ENCODE measurements at places on chromosomes 2 and 18.

DNA sequence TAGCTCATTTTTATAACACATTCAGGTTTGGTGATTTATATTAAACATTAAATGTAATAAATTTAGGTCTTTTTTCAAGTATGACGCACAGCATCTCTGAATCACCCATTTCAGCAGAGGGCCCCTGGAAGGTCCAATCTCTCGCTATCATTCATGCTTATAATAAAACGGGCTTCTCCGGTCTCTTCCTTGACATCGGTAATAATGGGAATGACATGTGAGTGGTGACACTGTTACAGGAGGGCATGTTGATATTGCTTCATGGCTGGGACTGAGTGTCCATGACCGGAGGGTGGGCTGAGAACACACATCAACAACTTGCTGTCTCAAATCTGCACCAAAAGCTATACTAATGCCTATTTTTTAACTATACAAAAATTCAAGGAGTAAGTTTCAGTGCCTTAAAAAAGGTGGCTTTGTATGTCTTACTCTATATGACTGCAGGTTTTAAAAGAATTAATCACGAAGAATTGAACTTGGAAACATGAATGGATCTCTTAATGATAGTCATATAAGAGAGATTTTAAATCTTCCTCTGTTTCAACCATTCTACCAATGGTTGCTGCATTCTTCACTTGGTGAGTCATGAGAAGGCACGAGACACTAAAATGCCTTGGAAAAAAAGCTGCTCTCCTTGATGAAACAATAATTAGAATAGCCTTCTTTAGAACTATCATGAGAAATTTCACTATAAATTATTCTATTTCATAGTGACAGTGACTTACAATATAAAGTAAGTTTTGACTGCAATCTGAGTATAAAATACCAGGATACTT lies 101.9 kb upstream of the NRP2 start:
- no peak for DNase-seq

- DNase-seq: no peak
These were observed 118.4 kb downstream of the SH3BP4 start for GRCh38 chr2:235070063-235070706.

DNA sequence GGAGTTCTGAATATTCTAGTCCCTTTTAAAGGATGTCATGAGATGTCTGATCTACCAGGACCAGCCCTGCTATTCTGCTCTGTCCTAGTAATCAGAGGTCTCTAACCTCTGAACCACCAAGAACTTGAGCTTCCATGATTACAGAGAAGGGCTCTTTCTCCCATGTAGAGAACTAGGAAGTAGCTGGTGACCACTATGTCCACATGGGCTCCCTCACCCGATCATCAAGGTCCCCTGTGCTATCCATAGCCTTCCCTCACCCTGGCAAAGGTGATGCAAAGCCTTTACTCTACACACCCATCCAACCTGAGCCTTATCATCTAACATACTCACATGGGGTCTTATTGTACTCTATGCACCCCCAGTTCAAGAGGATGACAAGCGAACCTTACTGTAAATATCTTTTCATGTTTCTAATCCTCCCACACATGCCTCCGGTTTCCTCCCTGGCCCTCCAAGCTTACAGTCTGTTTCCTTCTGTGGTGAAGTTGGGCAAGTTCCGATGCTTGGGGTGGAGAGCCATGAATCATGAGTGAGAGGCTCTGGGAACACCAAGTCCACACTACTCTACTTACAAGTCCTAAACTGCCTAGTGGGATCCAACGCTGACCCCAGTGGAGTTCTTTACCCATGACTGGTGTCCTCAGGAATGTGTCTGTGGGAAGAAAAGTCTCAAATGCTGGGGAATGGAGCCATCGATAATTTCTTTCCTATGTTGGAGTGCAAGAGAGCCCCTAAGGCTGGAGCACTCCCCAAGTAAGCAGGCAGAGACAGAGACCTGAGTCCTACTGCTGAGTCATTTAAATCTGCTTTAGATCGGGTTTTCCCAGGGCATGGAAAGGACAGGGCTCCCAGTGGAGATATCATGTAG lies 73.3 kb upstream of the KLF7 start:
- no peak for DNase-seq

DNA sequence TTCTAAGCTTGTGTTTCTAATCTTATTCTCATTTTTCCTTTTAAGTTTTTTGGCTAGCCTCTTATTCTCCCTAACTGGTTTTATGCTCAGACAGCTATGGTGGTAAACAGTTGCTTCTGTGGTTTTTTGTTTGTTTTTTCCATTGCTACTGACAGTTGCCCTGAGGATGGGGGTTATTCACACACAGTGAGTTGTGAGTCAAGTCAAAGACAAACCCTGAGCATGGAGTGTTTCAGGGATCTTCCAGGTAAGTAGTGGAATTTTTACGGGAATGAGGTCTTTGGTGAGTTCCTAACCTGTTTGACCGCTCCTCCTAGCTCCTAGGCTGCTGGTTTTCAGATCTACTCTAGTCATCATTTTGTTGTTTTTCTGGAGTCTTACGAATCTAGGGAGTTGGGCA lies 162.8 kb downstream of the ZNF407 start:
- no peak for DNase-seq

DNA sequence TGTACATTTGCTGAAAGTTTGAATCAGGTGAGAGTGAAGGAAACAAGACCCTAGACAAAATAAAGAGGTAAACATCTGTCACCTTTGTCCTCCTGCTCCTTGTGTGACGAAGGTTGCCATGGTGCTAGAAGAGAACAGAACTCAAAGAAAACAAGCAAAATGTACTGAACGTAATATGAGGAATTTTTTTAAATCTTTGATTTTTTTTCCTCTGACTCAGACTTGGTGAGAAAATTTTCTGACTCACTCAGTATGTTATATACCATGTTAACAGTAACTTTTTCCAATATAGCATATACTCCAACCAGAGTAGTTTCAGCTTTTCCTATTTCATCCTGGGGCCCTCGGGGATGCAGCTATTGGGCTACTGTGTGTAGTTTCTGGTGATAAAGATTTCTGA lies 2114.6 kb upstream of the PIK3C3 start:
- DNase-seq: no peak

DNA sequence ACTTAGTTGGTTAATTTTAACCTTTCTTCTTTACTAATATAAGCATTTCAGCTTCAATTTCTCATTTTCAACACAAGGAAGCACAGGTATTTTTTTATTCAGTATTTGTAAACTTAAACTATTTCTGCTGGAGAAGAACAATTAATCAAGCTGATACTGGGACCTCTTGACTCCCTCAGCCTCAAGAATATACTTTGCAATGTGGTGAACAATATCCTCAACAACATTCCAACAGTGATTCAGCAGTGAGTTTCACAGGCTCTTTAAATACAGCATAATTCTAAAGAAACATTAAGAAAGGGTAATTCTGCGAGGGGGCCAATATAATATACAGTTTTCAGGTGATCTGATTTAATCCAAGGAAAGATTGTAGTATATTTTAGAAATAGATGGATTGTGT lies 10.0 kb downstream of the RAPGEF4 start:
- no peak for DNase-seq

DNA sequence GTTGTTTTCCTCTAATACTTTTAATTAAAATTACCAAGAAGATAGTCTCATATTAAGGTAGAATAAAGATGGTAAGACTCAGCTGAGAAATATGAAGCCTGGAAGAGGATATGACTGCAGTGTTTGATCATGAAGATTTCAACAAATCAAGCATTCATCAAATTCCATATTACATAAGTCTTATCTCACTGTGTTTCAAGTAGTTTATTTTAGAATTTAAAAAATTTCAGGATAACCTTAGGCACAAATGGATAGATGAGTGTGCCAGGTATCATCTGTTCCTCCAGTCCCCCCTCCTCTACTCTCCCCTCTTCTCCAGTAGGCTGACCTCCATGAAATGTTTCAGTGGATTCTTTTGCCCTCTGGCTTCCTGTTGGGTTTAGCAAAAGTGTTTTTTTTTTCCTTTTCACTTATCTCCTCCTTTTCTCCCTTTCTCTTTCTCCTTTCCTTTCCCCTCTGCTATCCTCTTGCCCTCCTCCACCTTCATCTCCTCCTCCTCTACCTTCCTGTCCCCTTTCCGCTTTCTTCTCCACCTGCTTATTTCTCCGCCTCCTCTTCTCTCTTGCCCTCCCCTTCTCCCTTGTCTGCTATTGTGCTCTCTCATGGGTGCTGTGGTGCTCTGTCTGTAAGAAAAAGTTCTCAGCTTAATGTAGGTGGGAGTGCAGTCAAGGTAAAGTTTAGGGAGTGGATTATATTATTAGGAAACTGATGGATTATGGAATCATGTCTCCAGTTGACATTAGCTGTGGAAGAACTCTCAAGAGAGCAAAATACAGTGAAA lies 72.8 kb downstream of the ABI2 start:
- no peak for DNase-seq

GRCh38 chr2:196131384-196131937 lies 39.9 kb downstream of the STK17B start:
- DNase-seq: peak; percentile 44

GRCh38 chr2:237185553-237185925 lies 99.8 kb downstream of the COPS8 start:
- no peak for DNase-seq

DNA sequence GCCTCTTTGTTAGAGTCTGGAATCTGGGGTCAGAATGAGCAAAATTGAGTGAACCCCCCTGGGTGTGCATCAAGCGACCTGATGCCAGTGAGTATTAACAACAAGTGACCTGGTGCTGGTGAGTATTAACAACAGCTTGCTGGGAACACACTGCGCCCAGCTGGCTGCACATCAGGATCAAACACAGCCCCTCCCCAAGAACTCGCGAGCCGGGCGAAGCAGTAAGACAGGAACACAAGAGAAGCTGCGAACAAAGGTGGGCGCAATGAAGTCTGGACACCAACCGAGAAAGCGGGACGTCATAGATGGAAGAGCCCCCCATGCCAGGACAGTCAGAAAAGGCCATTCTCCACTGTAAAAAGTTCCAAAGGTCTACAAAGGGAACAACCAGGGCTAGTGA lies 34.3 kb downstream of the CRACDL start:
- no peak for DNase-seq

DNA sequence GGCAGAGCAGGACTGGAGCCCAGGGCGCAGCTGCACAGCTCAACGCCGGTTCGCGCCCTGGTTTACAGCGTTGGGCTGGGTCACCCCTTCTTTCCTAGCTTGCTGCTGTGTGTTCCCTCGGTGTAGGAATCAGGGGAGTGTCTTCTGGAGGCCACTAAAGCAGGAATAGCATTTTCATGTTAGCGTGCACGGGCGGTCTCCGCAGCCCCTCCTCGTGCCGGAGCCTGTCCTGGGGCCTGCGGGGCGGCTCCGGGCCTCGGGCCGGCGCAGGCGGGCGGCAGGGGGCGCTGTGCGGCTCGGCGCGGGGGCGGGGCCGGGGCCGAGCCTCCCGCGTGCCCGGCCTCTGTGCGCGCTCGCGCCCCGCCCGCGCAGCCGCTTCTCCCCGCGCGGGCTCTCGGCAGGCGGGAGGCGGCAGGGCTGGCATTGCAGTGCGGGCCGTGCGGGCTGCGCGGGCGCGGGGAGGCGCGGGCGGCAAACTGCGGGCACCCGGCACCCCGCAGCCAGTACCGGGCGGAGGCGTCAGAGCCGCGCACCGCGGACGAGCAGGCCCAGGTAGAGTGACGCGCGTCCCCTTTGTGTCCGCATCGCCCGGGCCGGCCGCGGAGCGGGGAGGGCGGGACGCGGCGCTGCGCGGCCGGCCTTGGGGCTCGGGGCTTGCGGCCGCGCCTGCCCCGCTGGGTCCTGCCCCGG lies at the start of gene RNF144A:
RNF144A (plus strand) TSS at position 342 of the 690 bp plus-strand sequence. CDS start 79,515 bp downstream, outside the sequence.
- DNase-seq: peak; percentile 51

DNA sequence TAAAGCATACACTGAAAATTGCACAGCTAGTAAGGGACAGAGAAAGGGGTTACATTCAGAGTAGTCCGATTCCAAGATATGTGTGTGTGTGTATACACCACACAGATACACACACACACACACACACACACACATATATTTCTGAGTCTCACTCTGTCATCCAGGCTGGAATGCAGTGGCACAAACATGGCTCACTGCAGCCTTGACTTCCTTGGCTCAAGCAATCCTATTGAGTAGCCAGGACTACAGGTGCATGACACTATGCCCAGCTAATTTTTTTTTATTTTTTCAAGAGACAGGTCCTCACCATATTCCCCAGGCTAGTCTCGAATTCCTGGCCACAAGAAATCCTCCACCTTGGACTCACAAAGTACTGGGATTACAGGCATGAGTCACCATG lies 68.1 kb upstream of the ITPRID2 start:
- DNase-seq: no peak

GRCh38 chr2:2016651-2017311 lies 272.5 kb upstream of the PXDN start:
- no peak for DNase-seq

GRCh38 chr2:127841466-127842178 lies 16.3 kb downstream of the POLR2D start:
- no peak for DNase-seq

GRCh38 chr18:62918361-62918760 lies 203.0 kb downstream of the PHLPP1 start:
- no peak for DNase-seq

GRCh38 chr2:85312404-85312803 lies 15.4 kb downstream of the TGOLN2 start:
- no peak for DNase-seq

DNA sequence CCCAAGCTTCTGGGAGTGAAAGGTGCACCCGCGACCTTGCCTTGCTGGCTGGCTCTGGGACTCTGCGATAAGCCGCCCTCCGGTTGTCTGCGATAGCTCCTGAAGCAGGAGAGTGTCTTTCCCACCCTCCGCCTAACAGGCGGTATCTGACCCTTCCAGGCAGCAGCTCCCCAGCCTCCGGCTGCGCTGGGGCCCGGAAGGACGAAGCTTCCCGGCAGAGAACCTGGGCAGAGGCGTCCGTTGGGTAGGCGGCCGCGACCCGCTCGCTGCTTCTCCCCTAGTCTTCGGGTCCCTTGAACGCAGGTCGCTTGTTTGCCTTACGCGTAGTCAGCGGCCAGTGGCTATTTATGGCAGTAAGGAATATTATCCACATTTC lies 446 bp upstream of the RHBDD1 start:
- no peak for DNase-seq

DNA sequence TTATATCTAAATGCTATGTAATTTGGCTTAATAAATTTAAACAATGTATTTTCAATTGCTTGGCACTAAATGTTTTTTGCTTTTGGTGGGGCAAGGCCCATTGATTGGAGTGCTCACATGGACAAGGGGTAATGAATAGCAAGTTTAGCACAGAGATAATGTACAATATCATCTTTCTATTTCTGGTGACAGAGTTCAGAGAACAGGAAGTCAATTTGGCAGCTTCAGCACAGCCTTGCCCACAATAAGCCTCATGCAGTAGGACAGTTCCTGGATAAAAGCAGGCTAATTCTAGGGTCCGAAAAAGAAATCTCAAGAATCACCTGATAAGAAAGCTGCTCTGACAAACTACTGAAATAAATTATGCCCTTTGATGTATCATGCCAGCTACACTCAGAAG lies 443.9 kb upstream of the FSHR start:
- no peak for DNase-seq

- DNase-seq: no peak
These were observed 65.1 kb upstream of the GPR45 start for GRCh38 chr2:105176429-105176828.

GRCh38 chr2:210577263-210578071 lies 21.1 kb downstream of the CPS1 start:
- no peak for DNase-seq

DNA sequence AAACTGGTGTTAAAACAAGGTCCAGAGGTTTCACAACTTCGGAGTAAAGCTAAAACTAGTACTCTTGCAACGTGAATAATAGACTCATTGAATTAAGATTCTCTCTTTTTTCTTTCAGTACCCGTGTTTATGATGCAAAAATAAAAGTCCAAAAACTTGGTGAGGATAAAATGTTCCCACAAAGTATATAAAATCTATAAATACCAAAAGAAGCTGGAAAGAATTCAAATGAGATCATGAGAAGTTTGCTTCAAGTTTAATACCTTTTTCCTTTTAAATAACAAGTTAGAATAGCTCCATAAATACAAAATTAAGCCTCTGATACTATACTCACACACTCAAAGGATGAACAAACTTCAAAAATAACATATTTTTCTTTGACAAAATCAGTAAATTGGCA lies 34.0 kb downstream of the METTL4 start:
- no peak for DNase-seq

Measured in stimulated activated CD8-positive, alpha-beta memory T cell treated with anti-CD3 and anti-CD28 coated beads, Interleukin-7, amount 100 ng/mL, for 1 hour (primary cell).